ENCODE measurements at places on chromosomes 5 and 9.
A peak's percentile ranks its signal among the peaks of the same experiment; 100 is the strongest.

GRCh38 chr9:130329061-130329460, 63.5 kb downstream of the HMCN2 start:
- DNase-seq = no peak

DNA sequence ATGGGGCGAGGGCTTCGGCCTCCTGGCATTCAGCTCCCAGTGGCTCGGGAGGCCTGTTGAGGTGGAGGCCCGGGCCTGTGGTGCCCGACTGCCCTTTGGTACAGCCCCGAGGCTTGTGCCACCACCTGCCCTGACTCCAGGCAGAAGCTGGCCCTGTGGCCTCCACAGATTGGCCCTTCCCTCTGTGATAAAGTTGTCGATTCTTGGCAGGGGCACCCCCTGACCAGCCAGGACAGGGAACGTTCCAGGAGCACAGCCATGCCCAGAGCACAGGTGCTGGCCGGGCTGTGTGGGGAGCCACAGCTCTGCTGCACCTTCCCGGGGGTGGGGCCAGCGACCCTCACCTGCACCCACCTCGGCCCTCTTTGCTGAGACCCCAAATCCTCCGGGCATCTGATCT, 32.7 kb downstream of the SLC6A18 start:
- no peak for DNase-seq

- DNase-seq = no peak
These were observed 178.0 kb downstream of the ESM1 start for GRCh38 chr5:54807421-54807820.

DNA sequence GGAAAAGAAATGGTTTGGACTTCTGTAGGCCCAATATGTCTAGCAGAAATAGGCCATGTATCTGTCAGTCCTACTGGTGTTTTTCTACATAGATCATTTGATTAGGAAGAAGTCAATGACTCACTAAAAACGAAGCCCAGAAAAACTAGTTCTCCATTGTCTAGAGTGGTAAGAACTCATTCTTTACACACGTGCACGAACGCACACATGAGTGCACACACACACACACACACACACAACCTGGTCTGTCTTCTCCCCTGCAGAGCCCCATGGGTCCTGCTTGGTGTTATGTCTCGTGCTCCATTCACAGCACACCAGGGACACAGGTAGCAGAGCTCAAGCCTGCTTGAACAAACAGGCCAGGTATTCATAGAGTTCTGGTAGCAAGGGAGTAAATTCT, 14.9 kb upstream of the FCN1 start:
- DNase-seq = no peak

DNA sequence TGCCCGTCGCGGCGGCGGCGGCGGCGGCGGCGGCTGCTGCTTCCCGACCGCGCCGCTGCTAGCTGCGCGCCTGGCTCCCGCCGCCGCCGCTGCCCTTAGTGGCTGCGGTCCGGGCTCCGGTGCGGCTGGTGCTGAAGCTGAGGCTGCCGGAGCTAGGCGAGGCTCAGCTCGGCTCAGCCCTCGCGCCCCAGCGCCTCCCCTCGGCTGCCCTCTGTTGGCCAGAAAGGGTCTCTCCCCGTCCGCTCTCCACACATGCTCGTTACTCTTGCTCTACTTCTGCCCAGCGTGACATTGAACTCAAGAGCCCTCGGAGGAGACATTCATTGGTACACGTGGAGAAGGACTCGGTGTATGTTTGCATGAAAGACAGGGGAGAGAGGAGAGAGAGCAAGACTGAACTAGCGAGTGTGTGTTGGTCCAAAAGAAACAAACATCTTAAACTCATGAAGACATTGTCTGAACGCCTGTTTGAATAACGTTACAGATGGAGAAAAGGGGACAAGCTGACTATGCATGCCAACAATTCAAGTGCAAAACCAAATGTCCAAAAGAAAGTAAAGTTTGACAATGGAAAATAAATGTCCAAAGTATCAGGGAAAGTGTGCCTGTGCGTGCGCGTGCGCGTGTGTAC, at the start of gene HCN1:
Gene HCN1 (minus strand): TSS at position 175 of the 631 bp plus-strand sequence.
- peak; percentile 82 for DNase-seq

GRCh38 chr9:103899866-103900265, 194.2 kb upstream of the SMC2 start:
- no peak for DNase-seq

DNA sequence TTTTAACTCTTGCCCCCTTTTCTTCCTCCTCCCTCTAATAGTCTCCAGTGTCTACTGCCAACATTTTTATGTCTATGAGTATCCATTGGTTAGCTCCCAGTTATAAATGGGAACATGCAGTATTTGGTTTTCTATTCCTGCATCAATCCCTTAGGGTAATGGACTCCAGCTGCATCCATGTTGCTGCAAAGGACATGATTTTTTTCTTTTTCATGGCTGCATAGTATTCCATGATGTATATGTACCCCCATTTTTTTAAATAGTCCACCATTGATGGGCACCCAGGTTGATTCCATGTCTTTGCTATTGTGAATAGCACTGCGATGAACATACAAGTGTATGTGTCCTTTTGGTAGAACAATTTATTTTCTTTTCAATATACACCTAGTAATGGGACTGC, 993.7 kb downstream of the EFNA5 start:
- DNase-seq = no peak

DNA sequence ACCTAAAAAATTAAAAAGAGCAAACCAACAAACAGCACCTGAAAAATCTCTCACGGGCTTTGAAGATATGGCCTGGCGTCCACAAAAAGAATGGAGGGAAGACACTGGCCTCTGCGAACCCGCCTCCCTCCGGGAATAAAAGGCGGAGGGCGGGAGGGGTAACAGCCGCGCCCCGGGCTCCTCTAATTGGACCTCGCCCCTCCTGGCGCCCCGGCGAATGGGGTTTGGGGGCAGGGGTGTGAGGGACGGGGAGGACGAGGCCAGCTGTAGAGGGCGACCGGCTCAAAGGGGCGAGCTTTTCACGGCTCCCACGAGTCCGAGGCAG, 753 bp downstream of the FANCC start:
- DNase-seq = peak; percentile 73

- DNase-seq = no peak
These were observed 30.8 kb downstream of the CD180 start for GRCh38 chr5:67165526-67166459.

DNA sequence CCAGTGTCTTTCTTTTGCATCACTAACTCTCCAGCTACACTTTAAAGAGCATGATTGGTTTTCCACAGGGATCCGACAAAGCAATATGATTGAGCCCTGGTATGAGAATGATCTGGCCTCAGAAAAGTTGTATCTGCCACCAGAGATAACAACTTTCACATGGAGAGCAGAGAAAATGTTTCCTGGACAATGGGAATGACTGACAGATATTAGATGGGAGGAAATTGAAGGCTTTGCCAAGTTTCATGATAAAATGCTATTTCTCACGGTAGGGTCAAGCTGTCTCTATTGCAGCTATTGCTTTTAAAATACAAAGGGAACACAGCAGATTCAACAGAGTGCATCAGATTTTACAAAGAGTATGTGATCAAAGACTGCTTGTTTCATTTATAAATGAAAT, 56.4 kb upstream of the GLIS3 start:
- DNase-seq = no peak

DNA sequence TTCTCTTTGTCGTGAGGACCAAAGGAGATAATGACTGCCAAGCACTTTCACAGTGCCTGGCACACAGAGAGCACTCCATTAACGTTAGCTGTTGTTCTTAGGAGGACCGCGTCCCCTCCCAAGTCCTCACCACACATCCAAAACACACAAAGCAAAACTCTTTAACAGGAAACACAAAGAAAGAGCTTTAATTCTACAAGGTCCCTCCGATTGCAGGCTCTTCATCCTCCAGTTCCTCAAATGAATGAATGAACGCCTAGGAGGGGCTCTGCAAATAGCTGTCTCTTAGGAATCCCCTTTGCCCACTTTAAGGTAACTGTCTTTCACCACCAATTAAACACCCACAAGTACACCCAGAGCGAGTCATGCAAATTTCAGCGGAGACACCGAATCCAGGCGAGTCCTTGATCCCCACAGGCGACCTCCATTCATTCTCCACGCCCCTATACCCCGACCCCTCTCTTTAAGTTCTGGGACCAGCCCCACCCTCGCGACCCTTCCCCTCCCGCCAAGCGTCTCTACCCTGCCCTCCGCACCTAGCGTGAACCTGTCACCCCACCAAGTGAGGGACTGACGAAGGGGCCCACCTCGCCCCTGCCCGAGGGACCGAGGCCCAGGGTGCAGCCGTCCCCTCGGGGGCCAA, 644 bp downstream of the TSC1 start:
- no peak for DNase-seq

- DNase-seq = no peak
These were observed 1.7 kb downstream of the KCNT1 start for GRCh38 chr9:135703726-135704125.

GRCh38 chr5:159339460-159339859, 9.2 kb upstream of the IL12B start:
- DNase-seq = no peak

- DNase-seq = no peak
These were observed 116.5 kb downstream of the PIK3R1 start for GRCh38 chr5:68332080-68332451.

- no peak for DNase-seq
These were observed 4.6 kb downstream of the TEX48 start for GRCh38 chr9:114677418-114677817.

GRCh38 chr5:140248414-140248813, 54.5 kb downstream of the PFDN1 start:
- no peak for DNase-seq

GRCh38 chr9:121700832-121701419, 49.5 kb downstream of the DAB2IP start:
- DNase-seq = no peak

GRCh38 chr5:170534177-170534576, 30.4 kb downstream of the KCNIP1 start:
- DNase-seq = no peak

DNA sequence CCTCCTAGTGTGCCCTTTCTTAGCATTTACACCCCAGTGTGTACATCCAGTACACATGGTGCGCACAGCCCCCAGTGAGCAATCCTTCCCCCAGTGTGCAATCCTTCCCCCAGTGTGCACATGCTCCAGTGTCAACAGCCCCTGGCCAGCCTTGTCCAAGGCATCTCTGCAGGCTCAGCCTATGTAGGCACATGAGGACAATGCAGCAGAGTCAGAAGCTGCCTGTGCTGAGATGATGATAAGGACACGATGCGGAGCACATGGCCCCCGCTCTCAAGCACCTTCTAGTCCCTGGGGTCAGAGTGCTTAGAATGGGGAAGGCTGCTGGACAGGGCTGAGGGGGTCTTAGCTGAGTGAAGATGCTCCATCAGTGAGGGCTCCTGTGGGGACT, 69.8 kb downstream of the GADD45G start:
- no peak for DNase-seq

- DNase-seq = no peak
These were observed 4.3 kb upstream of the RNF183 start for GRCh38 chr9:113307396-113307975.

GRCh38 chr5:82347201-82347865, 69.2 kb upstream of the RPS23 start:
- no peak for DNase-seq

DNA sequence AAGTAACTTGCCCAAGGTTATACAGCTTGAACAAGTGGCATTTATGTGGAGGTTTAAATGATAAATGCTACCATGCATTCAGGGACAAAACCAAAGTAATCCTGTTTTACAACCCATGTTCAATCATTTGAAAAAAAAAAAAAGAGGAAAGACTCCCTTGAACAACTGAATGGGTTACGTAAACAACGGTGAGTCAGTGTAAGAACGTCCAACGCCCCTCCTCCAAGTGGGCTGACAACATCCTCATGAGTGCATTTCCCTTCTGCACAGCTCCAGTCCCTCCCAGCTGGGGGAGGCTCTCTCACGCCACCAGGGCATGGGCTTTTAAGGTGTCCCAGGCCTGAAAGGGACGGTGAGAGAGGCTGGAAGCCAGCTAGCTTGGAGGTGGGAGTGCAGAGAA, 90.0 kb downstream of the PRRT1B start:
- no peak for DNase-seq

- DNase-seq = no peak
These were observed 191.9 kb upstream of the SEMA6A start for GRCh38 chr5:116766470-116766947.

DNA sequence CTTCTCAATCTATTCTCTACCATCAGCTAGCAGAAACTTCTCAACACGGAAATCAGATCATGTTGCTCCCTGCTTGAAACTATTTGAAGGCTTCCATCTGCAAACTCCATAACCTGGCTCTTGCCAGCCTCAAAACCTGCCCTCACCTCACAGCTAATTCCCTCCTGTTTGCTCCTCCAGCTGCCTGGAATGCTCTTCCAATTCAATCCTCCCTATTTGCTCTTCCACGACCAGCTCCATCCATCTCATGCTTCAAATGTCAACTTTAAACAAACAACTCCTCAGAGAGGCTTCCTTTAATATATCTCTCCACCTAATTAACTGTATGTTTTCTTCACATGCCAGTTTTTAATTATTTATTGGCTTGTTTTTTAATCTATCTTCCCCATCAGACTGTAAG, 1.5 kb downstream of the PLAA start:
- DNase-seq = no peak

- DNase-seq = no peak
These were observed 29.4 kb downstream of the SLC6A3 start for GRCh38 chr5:1415626-1416360.

- no peak for DNase-seq
These were observed 7.5 kb downstream of the NMUR2 start for GRCh38 chr5:152397581-152397980.

DNA sequence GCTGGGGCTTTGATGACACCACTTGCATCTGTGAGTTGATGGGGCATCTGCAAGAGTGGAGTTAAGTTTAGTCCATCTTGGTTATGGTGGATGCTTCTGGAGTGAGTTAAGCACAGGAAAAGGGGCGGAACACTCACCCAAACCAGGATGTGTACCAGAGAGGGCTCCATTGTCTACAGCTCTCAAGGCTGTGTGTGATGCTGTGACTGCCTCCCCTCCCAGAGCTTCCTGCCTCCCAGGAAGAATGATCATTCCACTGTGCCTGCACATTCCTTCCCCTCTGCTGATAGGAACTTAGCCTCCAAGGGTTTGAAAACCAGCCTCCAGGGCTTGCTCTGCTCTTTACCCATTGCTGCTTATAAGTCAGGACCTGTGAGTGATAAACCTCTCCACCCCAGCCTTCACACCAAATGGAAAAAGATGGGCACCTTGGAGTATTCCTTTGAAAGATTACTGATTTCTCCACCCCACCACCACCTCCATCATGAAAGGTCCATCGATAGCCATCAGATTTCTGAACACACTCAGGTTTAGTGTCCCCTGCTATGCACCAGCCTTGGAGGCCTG, 160.1 kb upstream of the SPRY4 start:
- no peak for DNase-seq

Measured in NCI-H524 treated with DMSO at 0.1 percent for 48 hours (cell line).